ENCODE measurements at places on chromosomes 1 and 21. TPM values are rescaled to one million over a fixed set of nuclear protein-coding genes. Genes with fewer than 3 reads are reported as not detected.

- no peak overlapping the region for H3K27ac ChIP-seq
- no peak overlapping the region for H3K4me3 ChIP-seq
- no peaks in the 10 kb centered on the region for H3K27me3 ChIP-seq
- H3K36me3 ChIP-seq: no peaks in the 10 kb centered on the region
Observed at GRCh38 chr1:95716097-95716496, 482.1 kb downstream of the RWDD3 start.

DNA sequence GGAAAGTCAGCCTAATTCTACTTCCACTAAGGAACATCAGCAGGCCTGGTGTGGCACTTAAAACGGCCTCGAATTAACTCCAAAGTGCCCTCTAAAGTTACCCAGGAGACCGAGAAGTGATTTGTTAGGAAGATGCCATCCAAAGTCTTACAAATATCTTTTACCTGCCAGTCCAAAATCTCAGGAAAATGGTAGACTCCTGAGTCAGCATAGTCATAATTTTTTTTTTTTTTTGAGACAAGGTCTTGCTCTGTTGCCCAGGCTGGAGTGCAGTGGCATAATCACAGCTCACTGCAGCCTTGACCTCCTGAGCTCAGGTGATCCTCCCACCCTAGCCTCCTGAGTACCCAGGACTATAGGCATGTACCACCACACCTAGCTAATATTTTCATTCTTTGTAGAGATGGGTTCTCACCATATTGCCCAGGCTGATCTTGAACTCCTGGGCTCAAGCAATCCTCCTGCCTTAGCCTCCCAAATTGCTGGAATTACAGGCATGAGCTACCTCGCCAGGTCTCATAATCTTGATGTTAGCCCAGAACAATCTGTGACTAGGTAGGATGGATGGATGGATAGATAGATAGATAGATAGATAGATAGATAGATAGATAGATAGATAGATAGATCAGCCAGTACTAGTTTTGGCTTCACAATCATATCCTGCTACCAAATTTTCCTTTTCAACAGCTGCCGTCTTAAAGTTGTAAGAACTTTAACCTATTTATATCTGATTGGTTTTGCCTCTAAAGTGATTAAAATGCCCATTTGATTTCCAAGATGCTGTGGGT lies 25.3 kb upstream of the PPP2R5A start:
- no peaks in the 10 kb centered on the region for H3K36me3 ChIP-seq
- peaks cover 40% of the 10 kb centered on the region for H3K4me1 ChIP-seq
- H3K27ac ChIP-seq: peak overlapping the region; percentile 95
- no peak overlapping the region for H3K4me3 ChIP-seq
- no peaks in the 10 kb centered on the region for H3K27me3 ChIP-seq

FAM151A gene
- total RNA-seq: not detected

CELA3B gene
- not detected for total RNA-seq

FLG2 gene
- not detected for total RNA-seq

IRF6 gene
- 44.1 TPM for total RNA-seq
